ENCODE measurements at places on chromosomes 1 and 21.

- peak; percentile 86 for DNase-seq
These were observed at the start of gene ARHGEF11 for GRCh38 chr1:157045250-157046218. Gene ARHGEF11, minus strand, starts transcription at chr1:157045742. Its CDS starts 1,412 bp downstream, at chr1:157044330.

GRCh38 chr1:83546874-83547273, 452.1 kb downstream of the TTLL7 start:
- DNase-seq: no peak

DNA sequence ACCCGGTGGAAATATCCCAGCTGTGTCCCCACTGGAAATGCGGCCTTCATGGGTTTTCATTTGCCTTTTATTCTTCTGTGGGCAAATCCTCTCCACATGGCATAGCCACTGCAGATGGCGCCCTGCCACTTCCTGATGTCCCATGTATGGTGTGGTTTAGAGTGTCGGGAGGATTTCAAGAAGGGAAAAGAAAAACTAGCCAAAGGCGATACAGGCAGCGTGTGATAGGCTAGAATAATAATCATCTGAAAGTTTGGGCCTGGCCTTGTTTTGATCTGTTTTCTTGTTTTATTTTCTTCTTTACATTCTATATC, 123.6 kb downstream of the PEX14 start:
- DNase-seq: peak; percentile 18

- DNase-seq: no peak
These were observed 7.5 kb upstream of the GOLT1A start for GRCh38 chr1:204221271-204221670.

DNA sequence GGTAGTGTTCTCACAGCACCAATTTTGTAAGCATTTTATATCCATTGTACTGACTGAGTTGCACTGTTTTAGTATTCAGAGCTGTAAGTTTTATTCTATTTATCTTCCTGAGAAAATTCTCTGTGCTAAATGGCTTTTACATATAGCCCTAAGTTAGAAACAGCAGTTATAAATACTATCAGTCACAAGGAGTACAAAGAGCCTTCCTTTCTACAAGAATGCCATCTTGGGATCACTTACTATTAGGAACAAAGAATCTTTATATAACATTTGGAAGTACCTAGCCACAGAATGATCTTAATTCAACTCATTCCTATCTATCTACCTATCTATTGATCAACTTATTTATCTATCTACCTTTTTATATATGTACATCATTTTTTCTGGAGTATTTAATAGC, 423.9 kb upstream of the RGS18 start:
- no peak for DNase-seq

- no peak for DNase-seq
These were observed 98.0 kb downstream of the ST3GAL3 start for GRCh38 chr1:43805340-43805739.
